CD8-positive, alpha-beta T cell (primary cell): ENCODE measurements at places on chromosomes 12 and 14. TPM values are rescaled to one million over a fixed set of nuclear protein-coding genes. Genes with fewer than 3 reads are reported as not detected.

- DNase-seq = no peak
Measured at GRCh38 chr12:4241592-4241991, 32.0 kb upstream of the CCND2 start.

DNA sequence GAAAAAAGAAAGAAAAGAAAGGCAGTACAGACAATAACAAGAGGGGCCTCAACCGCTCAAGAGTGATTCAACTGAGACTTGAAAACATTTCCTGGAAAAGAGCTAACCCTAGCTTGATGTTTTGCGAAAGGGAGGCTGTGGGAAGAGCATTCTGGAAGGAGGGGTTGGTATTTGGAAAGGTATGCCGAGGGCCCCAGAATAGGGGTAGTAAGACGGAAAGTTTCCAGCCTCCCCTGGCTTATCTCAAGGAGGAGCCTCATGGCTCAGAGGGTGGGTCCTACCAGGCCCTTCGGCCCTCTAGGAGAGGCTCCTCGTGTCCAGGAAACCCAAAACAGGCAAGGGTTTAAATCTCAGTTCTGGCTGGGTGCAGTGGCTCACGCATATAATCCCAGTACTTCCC lies 8.4 kb downstream of the RNU4-2 start:
- no peak for DNase-seq

DNA sequence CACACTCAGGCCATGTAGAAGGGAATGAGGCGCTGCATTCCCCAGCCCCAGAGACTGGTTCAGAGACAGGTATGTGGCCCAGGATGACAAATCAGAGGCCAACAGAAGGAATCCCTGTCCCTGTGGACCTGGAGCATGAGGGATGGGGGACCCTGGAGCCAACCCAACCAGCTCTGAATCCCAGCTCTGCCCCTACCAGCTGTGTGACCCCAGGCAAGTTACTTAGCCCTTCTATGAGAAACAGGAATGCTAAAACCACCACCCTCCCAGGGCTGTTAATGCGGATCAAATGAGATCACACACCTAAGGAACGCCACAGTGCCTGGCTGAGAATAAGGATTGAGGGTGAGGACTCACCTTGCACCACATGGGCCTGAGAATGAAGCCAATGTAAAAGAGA lies 15.6 kb downstream of the ITPK1 start:
- no peak for DNase-seq

GRCh38 chr12:30191696-30192455 lies 408.1 kb upstream of the TMTC1 start:
- no peak for DNase-seq

The RNF212B gene
- total RNA-seq = not detected
